ENCODE measurements at places on chromosomes 1 and 21. TPM values are rescaled to one million over a fixed set of nuclear protein-coding genes. Genes with fewer than 3 reads are reported as not detected.

The TTC13 gene
- 37.7 TPM for total RNA-seq

- no peaks in the 10 kb centered on the region for H3K36me3 ChIP-seq
- H3K4me3 ChIP-seq, result no peak overlapping the region
- H3K4me1 ChIP-seq, result peaks cover 12% of the 10 kb centered on the region
- no peaks in the 10 kb centered on the region for H3K27me3 ChIP-seq
- no peak for DNase-seq
Observed at GRCh38 chr1:61255358-61255703, 173.0 kb downstream of the NFIA start.

DNA sequence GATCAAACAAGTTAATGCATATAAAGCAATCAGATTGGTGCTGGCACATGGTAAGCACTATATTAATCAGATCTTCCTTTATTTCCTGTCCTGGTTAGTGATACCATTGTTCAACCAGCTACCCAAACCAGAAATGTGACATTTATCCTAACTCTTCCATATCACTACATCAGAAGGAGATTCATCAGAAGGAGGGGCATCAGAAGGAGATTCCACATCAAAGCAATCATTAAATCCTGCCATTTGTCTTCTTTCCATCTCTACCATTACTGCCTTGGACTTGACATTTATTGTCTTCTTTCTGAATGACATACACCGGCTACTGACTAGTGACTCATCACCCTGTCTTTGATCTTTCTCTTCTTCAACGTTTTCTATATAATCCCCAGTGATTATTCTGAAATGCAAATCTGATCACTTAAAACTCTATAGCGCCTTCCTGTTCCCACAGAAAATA lies 75.0 kb downstream of the DNM3 start:
- H3K36me3 ChIP-seq, result no peaks in the 10 kb centered on the region
- H3K27me3 ChIP-seq, result no peaks in the 10 kb centered on the region
- H3K27ac ChIP-seq, result no peak overlapping the region
- no peaks in the 10 kb centered on the region for H3K4me1 ChIP-seq

DNA sequence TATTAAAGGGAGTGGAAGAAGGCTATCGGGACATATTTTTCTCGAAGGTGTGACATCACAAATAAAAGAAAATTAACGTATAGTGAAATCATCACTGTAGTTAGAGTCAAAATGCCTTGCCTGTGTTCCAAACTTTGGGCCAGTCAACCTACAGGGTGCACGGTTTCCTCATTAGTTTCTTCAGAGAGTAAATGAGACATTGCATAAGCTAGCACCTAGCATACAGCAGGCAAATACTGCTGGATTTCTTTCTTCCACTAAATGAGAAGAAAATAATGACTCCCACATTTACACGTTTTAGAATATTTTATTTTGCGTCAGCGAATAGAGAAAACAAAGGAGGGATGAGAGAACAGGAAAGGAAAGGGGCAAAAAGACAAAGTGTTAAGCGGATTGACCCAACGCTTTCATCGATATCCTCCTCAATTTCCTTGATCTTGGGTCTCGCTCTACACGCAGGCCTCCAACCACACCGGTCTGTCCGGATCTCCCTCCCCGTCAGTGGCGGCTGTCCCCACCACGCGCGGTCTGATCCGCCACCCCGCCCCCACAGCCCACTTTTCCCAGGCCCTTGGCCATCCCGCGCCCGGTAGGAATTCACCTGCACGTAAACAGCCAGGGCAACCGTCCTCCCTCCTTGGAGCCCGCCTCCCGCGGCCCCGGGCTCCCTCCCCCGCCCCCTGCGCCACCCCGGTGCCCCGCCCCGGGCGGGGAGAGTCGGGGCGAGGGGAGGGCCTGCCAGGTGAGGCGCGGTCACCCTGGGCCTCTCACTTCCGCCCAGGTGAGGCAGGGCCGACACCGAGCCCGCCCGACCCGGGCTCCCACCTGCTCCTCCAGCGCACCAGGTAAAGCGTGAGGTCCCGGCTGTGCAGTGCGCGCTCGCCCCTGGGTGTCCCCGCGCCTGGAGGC lies at the start of gene PATJ:
Gene PATJ (plus strand): TSS at position 770 of the 909 bp plus-strand sequence. CDS start 20,413 bp downstream, outside the sequence.
- peak within 1 kb of the TSS; percentile 96 for H3K4me3 ChIP-seq
- no peaks in the 10 kb centered on the region for H3K27me3 ChIP-seq
- peak; percentile 77 for DNase-seq
- peaks cover 1% of the 10 kb centered on the region for H3K36me3 ChIP-seq
- H3K4me1 ChIP-seq, result peaks cover 13% of the 10 kb centered on the region

- peaks cover 3% of the 10 kb centered on the region for H3K4me1 ChIP-seq
- no peak overlapping the region for H3K27ac ChIP-seq
- H3K27me3 ChIP-seq, result no peaks in the 10 kb centered on the region
Observed at GRCh38 chr1:204390751-204391466, 20.7 kb downstream of the PPP1R15B start.

All from activated naive CD8-positive, alpha-beta T cell treated with anti-CD3 and anti-CD28 coated beads, Interleukin-2, amount 10 ng/mL, durations not matched to agents 7 days and 5 days (primary cell).